Cortex of kidney (tissue), 1 donor: ENCODE measurements at places on chromosomes 2 and 18.

DNA sequence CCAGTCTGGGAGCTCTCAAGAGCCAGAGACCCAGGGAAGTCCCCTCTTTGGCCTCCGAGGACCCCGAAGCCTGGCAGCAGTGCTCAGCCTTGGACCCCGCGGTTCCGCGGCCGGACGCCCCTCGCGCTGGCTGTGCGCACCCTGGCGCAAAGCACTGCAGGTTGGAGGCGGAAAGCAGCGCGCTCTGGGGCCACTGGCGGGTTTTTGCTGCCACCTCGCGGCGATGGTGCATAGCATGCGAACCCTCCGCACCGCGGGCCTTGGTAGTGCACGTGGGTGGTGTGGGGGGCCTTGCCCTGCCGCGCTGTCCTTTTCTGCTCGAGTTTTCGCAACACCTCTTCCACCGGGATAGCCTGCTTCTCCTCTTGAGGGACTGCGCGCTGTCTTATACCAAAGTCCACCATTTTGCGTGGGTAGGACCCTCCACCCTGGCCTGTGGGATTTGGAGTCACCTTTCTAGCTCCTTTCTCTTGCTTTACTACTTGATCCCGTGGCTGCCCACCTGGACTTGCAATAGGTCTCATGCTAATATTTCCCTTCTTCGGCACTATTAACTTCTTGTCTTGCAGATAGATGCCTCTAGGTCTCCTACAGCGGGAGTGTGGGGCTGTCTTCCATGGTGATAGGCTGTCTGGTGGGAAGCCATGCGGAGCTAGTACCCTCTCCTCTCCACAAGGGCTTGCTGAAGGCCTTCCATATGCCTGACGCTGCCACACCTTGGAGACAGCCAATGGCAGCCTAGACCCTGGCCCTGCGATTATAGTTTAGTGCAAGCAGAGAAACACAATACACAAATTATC lies 14.3 kb downstream of the SIX3 start:
- no peak for DNase-seq

DNA sequence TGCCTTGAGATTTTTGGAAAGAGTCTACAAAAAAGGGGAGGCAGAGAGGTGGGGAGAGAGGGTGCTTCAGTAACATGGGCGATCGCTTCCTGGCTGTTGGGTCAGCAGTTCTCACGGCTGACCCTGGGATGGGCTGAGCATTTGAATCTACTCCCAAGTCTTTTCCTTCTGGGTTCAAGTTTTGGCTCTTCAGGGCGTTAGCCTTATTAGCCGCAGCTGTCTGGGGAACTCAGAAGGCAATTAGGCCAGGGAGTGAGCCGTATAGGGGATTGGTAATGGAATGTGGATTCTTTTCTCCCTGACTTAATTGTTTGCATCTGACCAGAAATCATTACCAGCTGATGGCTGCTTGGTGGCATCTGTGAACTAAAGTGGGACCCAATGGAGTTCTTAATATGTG lies 250.5 kb upstream of the SKOR2 start:
- no peak for DNase-seq

DNA sequence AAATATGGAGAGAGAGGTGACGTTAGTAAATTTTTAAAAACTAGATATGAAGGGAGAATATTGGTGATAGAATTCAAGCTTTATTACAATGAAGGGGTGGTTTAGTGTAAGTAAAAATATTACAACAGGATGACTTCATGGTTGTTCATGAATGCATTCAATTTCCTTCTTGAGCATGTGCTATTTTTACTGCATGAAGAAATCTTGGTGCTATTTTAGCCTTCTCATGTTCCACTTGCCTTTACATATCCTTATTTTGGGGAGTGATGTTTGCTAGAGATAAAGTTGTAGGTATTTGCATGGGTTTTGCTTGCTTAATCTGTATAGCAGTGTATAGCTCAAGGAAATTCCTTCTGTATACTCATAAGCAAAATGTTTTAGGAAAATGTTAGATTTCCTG lies 195.0 kb upstream of the MMADHC start:
- no peak for DNase-seq

DNA sequence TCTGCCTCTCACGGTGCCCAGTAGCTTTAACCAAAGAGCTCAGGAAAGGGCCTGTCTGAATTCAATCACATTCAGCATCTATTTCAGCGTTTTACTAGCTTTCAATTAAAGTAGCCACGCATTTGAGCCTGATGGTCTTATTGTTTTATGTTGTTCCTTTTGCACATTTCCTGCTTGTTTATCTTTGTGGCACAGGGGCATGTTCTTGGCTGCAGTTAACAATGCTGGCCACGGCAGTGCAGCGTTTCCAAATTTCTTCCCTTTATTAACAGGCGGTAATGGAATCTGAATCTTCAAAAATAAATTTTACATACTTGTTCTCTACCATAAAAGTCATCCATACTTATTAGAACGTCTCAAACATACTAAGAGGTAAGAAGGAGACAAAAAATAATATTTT lies 46.2 kb downstream of the HPCAL1 start:
- no peak for DNase-seq
